Umbilical cord (tissue), 2 donors: ENCODE measurements at places on chromosomes 11 and 22. TPM values are rescaled to one million over a fixed set of nuclear protein-coding genes. Genes with fewer than 3 reads are reported as not detected.

Gene PAK1
- total RNA-seq = 20.2 TPM

Gene PDGFB
- total RNA-seq = 4.8 TPM

Gene HIC2
- 7.7 TPM for total RNA-seq

Gene TMEM134
- 10.6 TPM for total RNA-seq

Gene PYGM
- total RNA-seq = 14.7 TPM

Gene DERL3
- total RNA-seq = not detected

Gene PLA2G6
- 22.1 TPM for total RNA-seq

Gene OR51B2
- total RNA-seq = 2.9 TPM

Gene RTCB
- 63.6 TPM for total RNA-seq
